ENCODE measurements at places on chromosomes 2 and 18. TPM values are rescaled to one million over a fixed set of nuclear protein-coding genes. Genes with fewer than 3 reads are reported as not detected.

GRCh38 chr2:64234785-64235184, 90.6 kb upstream of the PELI1 start:
- peaks cover 4% of the 10 kb centered on the region for H3K27me3 ChIP-seq
- H3K27ac ChIP-seq = no peak overlapping the region
- no peak overlapping the region for H3K4me3 ChIP-seq
- H3K36me3 ChIP-seq = no peaks in the 10 kb centered on the region
- no peaks in the 10 kb centered on the region for H3K4me1 ChIP-seq

The TUBA3E gene
- not detected for total RNA-seq

The ITPRIPL1 gene
- total RNA-seq = 4.9 TPM

The SIX2 gene
- 0.12 TPM for total RNA-seq

Measured in neural progenitor cell (in vitro differentiated cells).